Osteoblast (primary cell): ENCODE measurements at places on chromosomes 5 and 9.

GRCh38 chr5:171308453-171309275 lies at the start of gene TLX3:
TSS of gene TLX3 (plus strand) at chr5:171309248. CDS start at chr5:171309366, 118 bp downstream.
- DNase-seq = peak; percentile 81

GRCh38 chr5:117454716-117455212 lies 880.1 kb upstream of the SEMA6A start:
- no peak for DNase-seq

DNA sequence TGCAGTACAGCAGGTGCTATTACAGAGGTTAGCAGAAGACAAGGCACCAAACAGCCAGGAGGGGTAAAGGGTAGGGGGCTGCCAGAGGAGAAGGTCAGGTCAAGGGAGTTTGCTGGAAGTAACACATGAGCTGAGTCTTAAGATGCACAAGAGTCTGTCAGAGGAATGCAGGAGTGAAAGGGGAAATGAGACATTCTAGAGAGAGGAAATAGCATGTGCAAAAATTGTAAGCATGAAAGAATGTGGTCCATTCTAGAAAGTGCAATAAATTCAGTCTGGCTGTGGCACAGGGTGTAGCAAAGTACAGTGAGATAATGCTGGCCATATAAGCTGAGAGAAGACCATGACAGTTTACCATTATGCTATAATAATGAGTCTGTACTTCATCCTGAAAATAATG lies 6.6 kb downstream of the GOLGA1 start:
- DNase-seq = no peak

DNA sequence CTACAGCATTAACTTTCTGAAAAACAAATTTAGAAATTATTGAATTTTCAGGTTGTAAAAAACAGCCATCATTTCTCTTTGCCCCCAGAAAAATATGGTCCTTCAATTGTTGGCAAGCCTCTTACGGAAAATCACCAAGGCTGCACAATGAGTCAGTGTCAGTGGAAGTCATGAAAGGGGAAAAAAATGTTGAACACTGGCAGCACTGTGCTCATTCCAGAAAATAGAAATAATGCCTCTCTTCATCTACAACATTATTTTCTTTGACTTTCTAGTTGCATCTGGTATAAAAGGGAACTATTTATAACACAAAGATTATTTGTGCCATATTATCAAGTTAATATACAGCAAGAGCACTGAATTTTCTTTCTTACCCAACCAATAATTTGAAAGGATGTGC lies 26.7 kb upstream of the STK32A start:
- DNase-seq = no peak

DNA sequence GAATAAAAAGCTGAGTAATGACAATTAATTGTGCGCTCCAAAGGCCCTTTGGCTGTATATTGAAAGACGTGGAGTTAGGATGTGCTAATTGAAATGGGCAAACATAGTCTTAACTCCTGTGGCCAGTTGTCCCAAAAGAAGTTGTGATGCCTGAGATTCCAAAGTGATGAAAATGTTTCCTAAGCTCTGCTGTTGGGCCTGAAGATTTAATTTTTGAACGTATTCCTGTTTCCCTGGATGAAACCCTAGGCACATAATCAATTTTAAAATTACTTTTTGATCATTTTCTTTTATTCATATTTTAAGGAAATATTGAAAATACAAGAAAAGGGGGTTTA lies 87.9 kb downstream of the PRDM6 start:
- no peak for DNase-seq

GRCh38 chr5:91219803-91220371 lies 163.2 kb downstream of the ARRDC3 start:
- peak; percentile 68 for DNase-seq

DNA sequence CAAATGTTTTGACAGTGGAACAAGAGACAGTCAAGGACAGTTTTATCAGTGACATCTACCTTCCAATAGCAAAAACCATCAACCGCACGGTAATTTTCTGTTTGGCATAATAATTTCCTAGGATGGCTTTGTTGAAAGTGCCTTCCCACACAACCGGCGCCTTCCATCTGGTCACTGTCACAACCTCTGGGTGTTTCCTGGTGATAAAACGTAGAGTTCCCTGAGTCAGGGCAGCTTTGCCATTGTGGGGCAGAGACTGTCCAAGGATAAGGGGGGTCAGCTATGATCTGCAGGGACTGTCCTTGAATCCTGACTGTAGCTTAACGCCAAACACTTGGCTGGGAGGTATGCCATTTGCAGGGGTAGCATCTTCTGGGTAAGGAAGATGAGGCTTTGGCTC lies 47.6 kb downstream of the GGTA1 start:
- no peak for DNase-seq

DNA sequence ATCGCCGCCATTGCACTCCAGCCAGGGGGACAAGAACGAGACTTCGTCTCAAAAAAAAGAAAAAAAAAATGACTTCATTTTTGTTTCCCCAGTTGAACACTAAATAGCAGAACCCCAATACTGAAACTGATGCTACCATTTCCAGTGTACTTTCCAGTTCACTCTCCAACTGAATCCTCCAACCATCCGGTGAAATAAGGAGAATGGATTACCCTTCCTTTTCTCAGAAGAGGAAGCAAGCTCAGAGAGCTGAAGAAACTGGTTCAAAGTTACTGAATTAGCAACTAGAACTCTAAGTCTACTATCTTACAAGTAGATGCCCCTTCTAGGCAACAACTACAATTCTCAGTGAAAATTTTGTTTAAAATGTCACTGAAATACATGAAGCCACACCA lies 3.9 kb downstream of the FAM13B start:
- DNase-seq = no peak

DNA sequence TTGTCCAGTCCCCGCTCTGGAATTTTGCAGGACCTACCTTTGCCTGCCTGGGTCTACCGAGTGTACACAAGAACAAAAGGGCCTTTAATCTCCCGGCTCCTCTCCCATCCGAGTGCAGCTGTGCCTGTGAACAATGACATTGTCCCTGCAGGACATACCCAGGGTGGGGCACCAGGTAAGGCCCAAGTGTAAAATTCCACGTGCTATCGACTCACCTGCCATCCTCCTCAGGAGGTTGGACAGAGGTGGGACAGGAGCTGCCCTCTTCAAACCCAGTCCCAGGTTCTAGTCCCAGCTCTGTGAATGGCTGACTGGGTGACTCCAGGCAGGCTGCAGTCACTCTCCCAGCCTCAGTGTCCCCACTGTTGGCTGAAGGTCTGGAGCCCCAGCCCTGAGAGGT lies 159.6 kb upstream of the ALDH1B1 start:
- DNase-seq = no peak

DNA sequence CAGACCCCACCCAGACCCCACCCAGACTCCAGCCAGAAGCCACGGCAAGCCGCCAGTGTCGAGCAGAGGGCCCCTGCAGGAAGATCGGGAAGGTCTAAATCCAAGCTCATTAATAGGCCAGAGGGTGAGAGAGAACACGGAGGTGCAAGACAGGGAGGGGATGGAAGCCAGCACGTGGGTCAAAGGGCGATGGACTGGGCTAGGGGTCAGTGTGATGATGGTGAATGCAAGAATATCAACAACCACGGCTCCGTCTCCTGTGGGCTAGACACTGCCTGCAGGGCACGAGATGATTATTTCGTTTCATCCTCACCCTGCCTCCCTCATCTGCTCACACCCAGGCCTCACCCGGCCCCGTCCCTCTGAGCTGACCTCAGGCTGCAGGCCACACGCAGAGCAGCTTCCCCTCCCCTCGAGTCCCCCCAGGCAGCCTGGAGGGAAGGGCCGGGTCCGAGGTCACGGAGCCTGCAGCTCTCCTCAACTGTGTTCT lies 122.0 kb downstream of the COL23A1 start:
- no peak for DNase-seq

- peak; percentile 13 for DNase-seq
Measured at GRCh38 chr9:70222354-70222753, 36.4 kb upstream of the SMC5 start.

DNA sequence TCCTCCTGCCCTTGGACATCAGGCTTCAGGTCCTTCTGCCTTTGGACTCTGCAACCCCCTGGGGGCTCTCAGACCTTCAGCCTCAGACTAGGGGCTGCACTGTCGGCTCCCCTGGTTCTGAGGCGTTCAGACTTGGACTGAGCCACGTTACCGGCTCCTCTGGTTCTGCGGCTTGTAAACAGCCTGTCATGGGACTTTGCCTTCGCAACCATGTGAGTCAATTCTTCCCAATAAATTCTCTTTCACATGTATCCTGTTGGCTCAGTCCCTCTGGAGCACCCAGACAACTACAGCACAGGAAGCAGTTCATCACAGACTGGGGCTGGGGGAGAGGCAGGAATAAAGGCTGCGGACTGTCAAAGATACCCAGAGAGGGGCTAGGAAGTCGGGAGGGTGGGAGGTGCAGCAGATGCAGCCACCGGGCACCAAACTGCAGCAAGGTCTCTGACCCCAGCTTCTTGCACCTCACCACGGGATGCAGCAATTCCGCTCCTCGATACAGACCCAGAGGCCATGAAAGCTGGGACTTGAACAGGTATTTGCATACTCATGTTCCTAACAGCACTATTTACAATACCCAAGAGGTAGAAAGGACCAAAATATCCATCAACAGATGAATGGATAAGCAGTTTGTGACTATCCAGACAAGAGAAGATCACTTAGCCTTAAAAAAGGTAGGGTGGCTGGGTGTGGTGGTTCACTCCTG lies 100.8 kb downstream of the COL23A1 start:
- no peak for DNase-seq

- no peak for DNase-seq
Measured at GRCh38 chr5:86070719-86071118, 547.0 kb upstream of the COX7C start.

DNA sequence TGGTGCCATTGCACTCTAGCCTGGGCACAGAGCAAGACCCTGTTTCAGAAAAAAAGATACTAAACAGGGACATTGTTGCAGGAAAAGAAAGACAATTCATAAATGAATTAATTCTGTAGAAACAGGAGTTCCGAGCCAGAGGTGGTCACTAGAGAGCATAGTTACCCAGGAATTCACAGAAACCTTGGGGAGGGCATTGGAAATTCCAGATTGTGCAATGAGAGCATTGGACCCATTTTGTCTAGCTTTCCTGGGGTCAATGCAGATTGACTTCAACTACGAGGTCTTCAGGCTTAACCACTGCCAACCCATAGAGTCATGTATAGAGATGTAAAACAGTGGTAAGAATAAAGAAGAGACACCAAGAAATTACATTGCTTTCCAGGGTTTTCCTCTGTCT lies 63.1 kb downstream of the ABHD17B start:
- DNase-seq = no peak
